ENCODE measurements at places on chromosomes 13 and 19. TPM values are rescaled to one million over a fixed set of nuclear protein-coding genes. Genes with fewer than 3 reads are reported as not detected.

ZNF460 gene
- 49.6 TPM for total RNA-seq

ACP7 gene
- 0.20 TPM for total RNA-seq

SIGLEC12 gene
- total RNA-seq: not detected

FGF22 gene
- not detected for total RNA-seq

ZNF628 gene
- 0.99 TPM for total RNA-seq

PTBP1 gene
- total RNA-seq: 198 TPM

FGF14 gene
- total RNA-seq: not detected

NMRK2 gene
- not detected for total RNA-seq

Measured in pulmonary artery endothelial cell (primary cell).